ENCODE measurements at places on chromosomes 12 and 14.
A peak's percentile ranks its signal among the peaks of the same experiment; 100 is the strongest.

DNA sequence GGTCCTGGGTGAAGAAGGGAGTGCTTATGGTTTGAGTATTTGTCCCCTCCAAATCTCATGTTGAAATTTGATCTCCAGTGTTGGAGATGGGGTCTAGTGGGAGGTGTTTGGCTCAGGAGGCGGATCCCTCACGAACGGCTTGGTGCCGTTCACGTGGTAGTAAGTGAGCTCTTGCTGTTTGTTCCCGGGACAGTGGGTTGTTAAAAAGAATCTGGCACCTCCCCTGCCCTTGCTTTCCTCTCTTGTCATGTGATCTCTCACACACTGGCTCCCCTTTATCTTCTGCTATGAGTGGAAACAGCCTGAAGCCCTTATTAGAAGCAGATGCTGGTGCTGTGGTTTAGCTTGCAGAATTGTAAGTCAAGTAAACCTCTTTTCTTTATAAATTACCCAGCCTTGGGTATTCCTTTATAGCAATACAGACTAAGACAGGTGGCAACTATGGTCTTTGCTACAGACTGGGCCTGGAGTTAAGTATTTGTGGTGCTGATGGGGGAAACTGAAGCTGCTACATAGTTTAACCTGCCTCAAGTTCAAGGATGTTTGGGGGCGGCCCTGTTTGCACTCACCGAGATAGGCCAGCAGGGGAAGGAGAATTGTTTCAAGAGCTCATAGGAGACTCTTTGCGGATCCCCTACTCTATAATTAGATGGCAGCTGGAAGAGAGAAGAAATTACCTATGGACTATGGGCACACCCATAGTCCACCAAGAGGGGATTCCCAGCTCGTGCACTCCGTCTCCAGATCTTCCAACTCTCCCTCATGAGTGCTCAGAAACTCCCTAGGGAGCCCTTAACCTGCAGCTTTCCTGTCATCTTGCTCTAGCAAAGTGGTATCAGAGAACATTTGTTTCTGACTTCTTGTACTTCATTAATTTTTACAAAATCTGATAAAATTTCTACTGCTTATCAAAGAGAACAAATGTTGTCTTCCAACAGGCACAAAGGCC is 164.6 kb downstream of the SLC15A5 start:
- no peaks in the 10 kb centered on the region for H3K27me3 ChIP-seq
- no peak overlapping the region for H3K27ac ChIP-seq
- DNase-seq, result peak; percentile 24
- H3K4me1 ChIP-seq, result no peaks in the 10 kb centered on the region
- H3K36me3 ChIP-seq, result no peaks in the 10 kb centered on the region
- no peak overlapping the region for H3K4me3 ChIP-seq

- H3K4me3 ChIP-seq, result no peak overlapping the region
- no peaks in the 10 kb centered on the region for H3K27me3 ChIP-seq
- peaks cover 23% of the 10 kb centered on the region for H3K4me1 ChIP-seq
- peak overlapping the region; percentile 93 for H3K27ac ChIP-seq
Measured at GRCh38 chr12:6612247-6612646, 5.1 kb upstream of the CHD4 start.

DNA sequence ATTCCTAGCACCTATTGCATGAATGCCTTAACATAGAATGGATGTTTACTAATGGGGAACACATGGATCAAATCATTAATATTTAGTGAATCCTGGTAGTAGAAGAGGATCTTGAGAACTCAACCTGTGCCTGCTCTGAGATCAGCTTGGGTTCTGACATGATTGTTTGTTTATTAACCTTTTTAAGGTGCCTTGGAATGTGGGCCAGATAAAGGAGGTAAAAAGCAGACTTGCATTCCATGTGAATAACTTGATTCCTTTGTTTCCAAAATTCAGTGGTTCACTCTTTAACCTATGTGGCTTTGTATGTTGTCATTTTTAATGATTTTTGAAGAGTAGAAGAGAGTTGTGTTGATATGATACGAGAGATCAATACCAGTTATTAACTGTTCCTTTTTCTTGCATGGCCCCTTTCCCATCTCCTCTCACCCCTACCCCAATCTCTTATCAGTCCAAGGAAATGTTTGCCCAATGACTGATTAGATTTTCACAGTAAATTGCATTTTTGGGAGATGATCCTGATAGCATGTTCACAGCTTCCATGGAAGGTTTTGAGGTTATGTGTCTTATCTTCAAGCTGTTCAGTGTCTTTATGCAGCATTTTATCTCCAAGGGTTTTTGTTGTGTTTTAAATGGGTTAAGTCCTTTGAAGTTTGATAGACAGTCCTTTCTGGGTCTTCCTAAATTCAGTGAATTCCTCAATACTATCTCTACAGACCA is 193.7 kb upstream of the FRMD6 start:
- H3K27ac ChIP-seq, result no peak overlapping the region
- no peaks in the 10 kb centered on the region for H3K36me3 ChIP-seq
- DNase-seq, result no peak

- H3K27me3 ChIP-seq, result no peaks in the 10 kb centered on the region
- no peaks in the 10 kb centered on the region for H3K36me3 ChIP-seq
- H3K4me3 ChIP-seq, result no peak overlapping the region
- peaks cover 2% of the 10 kb centered on the region for H3K4me1 ChIP-seq
- DNase-seq, result no peak
Measured at GRCh38 chr14:86373886-86374285, 843.9 kb downstream of the FLRT2 start.

GRCh38 chr12:44384136-44384535 is 492.0 kb downstream of the NELL2 start:
- no peak overlapping the region for H3K4me3 ChIP-seq
- no peaks in the 10 kb centered on the region for H3K4me1 ChIP-seq
- no peak for DNase-seq
- H3K27ac ChIP-seq, result no peak overlapping the region
- H3K27me3 ChIP-seq, result no peaks in the 10 kb centered on the region

- no peaks in the 10 kb centered on the region for H3K36me3 ChIP-seq
- no peak overlapping the region for H3K27ac ChIP-seq
Measured at GRCh38 chr14:77200406-77200985, 18.9 kb downstream of the TMEM63C start.

DNA sequence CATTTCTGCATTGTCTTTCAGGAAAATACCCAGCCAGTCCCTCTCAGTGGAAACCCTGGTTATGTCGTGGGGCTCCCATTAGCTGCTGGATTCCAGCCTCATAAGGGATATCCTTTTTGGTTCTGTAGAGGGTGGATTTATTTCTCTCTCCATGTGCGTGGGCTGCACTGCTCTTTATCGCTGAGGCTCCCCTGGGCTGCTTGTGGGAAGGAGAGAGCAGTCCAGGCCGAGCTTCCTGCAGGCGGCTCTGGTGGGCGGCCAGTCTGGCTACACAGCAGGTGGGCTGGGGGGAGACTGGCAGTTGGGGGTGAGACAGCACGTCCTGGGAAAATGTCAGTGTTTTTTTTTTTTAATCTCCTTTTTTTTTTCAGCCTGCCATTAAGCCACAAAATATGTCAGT is 27.6 kb downstream of the TCTN1 start:
- no peak for DNase-seq
- no peak overlapping the region for H3K4me3 ChIP-seq
- no peaks in the 10 kb centered on the region for H3K4me1 ChIP-seq
- no peak overlapping the region for H3K27ac ChIP-seq

- no peaks in the 10 kb centered on the region for H3K4me1 ChIP-seq
- no peak overlapping the region for H3K4me3 ChIP-seq
- no peaks in the 10 kb centered on the region for H3K27me3 ChIP-seq
- no peaks in the 10 kb centered on the region for H3K36me3 ChIP-seq
- DNase-seq, result no peak
Measured at GRCh38 chr14:89892953-89893352, 61.6 kb downstream of the EFCAB11 start.

GRCh38 chr12:108750526-108750925 is 19.2 kb upstream of the CORO1C start:
- H3K36me3 ChIP-seq, result no peaks in the 10 kb centered on the region
- H3K4me1 ChIP-seq, result no peaks in the 10 kb centered on the region
- DNase-seq, result no peak
- H3K4me3 ChIP-seq, result no peak overlapping the region

- no peaks in the 10 kb centered on the region for H3K27me3 ChIP-seq
- no peak for DNase-seq
- H3K4me1 ChIP-seq, result peaks cover 2% of the 10 kb centered on the region
- H3K36me3 ChIP-seq, result peaks cover 2% of the 10 kb centered on the region
- no peak overlapping the region for H3K4me3 ChIP-seq
Measured at GRCh38 chr12:27293463-27293862, 39.2 kb upstream of the BMAL2 start.

- no peaks in the 10 kb centered on the region for H3K27me3 ChIP-seq
- no peak overlapping the region for H3K4me3 ChIP-seq
- H3K4me1 ChIP-seq, result no peaks in the 10 kb centered on the region
- DNase-seq, result peak; percentile 42
- H3K36me3 ChIP-seq, result peaks cover 22% of the 10 kb centered on the region
Measured at GRCh38 chr14:76201162-76201561, 49.4 kb downstream of the GPATCH2L start.

GRCh38 chr12:66862356-66862985 is 183.6 kb upstream of the GRIP1 start:
- no peak for DNase-seq
- H3K27ac ChIP-seq, result no peak overlapping the region
- no peak overlapping the region for H3K4me3 ChIP-seq
- H3K27me3 ChIP-seq, result no peaks in the 10 kb centered on the region
- peaks cover 3% of the 10 kb centered on the region for H3K4me1 ChIP-seq
- no peaks in the 10 kb centered on the region for H3K36me3 ChIP-seq

GRCh38 chr12:125125271-125125670 is 60.0 kb downstream of the AACS start:
- H3K27me3 ChIP-seq, result no peaks in the 10 kb centered on the region
- no peak overlapping the region for H3K27ac ChIP-seq
- no peaks in the 10 kb centered on the region for H3K4me1 ChIP-seq
- DNase-seq, result no peak
- H3K36me3 ChIP-seq, result peaks cover 20% of the 10 kb centered on the region
- H3K4me3 ChIP-seq, result no peak overlapping the region

DNA sequence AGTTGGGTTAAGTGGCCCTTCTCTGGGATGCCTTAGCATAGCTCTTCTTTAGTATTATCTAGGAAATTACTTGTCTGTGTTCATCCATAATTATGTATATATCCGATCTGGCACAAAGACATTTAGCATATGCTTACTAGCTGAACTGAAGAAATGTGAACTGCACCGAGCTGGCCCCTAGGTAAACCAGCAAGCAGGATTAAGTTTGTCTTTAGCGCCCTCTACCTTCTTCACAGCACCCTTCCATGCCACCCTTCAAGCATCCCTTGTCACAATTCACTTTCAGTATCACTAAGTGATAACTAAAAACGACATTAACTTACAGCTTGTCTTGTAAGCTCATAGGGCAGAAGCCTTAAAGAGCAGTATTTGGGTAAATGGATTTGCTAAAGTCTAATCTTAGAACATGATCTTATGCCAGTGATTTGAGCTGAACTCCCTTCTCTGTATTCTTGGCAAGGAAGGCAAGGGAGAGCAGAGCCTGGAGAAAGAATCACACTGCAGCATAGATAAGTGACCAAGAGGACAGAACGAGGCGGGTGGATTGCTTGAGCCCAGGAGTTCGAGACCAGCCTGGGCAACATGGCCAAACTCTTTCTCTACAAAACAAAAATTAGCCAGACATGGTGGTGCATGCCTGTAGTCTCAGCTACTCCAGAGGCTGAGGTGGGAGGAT is 2.6 kb upstream of the HAL start:
- H3K4me1 ChIP-seq, result peaks cover 3% of the 10 kb centered on the region
- no peaks in the 10 kb centered on the region for H3K36me3 ChIP-seq
- no peak overlapping the region for H3K27ac ChIP-seq
- no peak overlapping the region for H3K4me3 ChIP-seq

DNA sequence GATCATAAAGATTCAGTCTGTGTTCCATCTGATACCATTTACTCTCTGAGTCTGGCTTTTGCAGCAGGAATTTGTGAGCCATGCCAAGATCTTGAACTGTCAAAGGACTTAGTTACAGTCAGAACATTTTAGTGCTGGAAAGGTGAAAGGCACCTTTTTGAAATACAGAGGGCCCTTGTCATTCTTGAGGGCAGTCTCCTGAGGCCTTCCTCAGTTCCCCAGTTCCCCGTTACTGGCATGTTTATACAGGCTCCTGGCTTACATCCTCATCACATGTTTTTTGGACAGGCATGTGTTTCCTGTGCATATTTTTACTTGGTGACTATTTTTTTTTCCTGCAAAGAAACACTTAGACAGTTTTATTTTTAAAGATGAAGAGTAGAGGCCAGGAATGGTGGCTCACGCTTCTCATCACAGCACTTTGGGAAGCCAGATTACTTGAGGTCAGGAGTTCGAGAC is 21.0 kb downstream of the CFAP54 start:
- no peaks in the 10 kb centered on the region for H3K36me3 ChIP-seq
- no peak overlapping the region for H3K27ac ChIP-seq
- no peak for DNase-seq
- no peaks in the 10 kb centered on the region for H3K4me1 ChIP-seq

GRCh38 chr12:24255920-24256665 is 306.6 kb upstream of the SOX5 start:
- no peak overlapping the region for H3K27ac ChIP-seq
- H3K27me3 ChIP-seq, result no peaks in the 10 kb centered on the region
- H3K4me3 ChIP-seq, result no peak overlapping the region
- DNase-seq, result no peak

DNA sequence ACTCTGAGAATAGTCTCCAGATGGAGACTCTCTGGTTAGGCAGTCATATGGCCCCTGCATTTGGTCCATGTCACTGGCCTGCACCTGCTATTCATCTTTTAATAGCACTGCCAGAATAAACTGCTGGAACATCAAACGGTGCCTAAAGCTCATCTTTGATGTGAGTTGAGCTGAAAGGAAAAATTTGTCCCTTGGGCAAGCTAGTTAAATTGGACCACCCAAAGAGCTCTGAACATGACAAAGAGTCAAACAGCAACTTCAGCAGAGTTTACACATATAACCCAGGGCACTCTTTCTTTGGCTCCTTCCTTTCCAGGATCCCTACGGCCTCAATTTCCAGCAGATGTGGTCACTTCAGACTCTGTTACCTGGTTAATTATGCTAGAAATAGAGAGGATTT is 269.9 kb downstream of the RPL10L start:
- H3K27ac ChIP-seq, result no peak overlapping the region
- H3K4me1 ChIP-seq, result no peaks in the 10 kb centered on the region
- no peak for DNase-seq
- no peak overlapping the region for H3K4me3 ChIP-seq
- no peaks in the 10 kb centered on the region for H3K27me3 ChIP-seq
- no peaks in the 10 kb centered on the region for H3K36me3 ChIP-seq

- no peak overlapping the region for H3K4me3 ChIP-seq
- H3K36me3 ChIP-seq, result peaks cover 20% of the 10 kb centered on the region
- no peak overlapping the region for H3K27ac ChIP-seq
- DNase-seq, result no peak
Measured at GRCh38 chr12:32737715-32738114, 18.0 kb downstream of the YARS2 start.

GRCh38 chr12:113891739-113892520 is 74.2 kb downstream of the RBM19 start:
- H3K4me3 ChIP-seq, result no peak overlapping the region
- no peak overlapping the region for H3K27ac ChIP-seq
- H3K4me1 ChIP-seq, result peaks cover 6% of the 10 kb centered on the region
- no peaks in the 10 kb centered on the region for H3K27me3 ChIP-seq
- H3K36me3 ChIP-seq, result peaks cover 3% of the 10 kb centered on the region

DNA sequence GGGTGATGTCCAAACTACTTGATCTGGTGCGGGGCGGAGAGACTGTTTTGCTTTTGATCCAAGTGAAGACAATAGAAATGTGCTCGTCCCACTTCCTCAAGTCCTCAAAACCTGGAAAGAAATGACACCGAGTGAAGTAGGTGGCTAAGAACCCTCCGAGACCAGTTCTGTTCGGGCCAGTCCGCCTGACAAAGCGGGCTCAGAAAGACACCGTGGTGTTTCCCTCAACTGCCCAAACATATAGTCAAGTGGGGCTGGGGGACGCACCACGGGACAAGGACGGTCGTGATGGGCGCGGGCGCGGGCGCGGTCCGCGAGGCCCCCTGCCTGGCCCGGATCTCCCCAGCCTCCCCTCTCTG is 1.6 kb downstream of the PHLDA1 start:
- H3K4me3 ChIP-seq, result peak overlapping the region; percentile 82
- no peaks in the 10 kb centered on the region for H3K36me3 ChIP-seq
- DNase-seq, result peak; percentile 42
- H3K27ac ChIP-seq, result no peak overlapping the region

Measured in trophoblast cell (in vitro differentiated cells and primary cell).